Stromal cell of bone marrow (primary cell): ENCODE measurements at places on chromosomes 2 and 18.

DNA sequence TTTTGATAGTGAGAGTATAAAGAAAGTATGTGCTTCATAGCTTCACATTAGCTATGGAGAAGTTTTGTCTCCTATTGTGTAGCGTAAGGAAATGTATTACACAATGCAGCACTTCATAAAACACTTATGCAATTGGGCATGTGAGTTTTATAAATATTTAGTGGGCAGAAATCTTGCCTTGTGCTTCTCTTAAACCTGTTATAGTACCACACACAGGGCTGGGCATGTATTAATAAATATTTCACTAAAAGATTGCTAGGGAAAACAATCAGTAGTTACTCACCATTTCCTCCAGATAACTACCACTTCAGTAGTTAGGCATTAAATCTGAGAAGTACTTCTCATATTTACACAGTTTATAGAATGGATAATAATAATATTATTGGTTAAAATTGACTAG, 1080.8 kb upstream of the PIK3C3 start:
- DNase-seq, result no peak

GRCh38 chr2:189657867-189658266, 3.4 kb upstream of the ASNSD1 start:
- no peak for DNase-seq

GRCh38 chr2:45342-46130, 769 bp downstream of the FAM110C start:
- DNase-seq, result no peak

DNA sequence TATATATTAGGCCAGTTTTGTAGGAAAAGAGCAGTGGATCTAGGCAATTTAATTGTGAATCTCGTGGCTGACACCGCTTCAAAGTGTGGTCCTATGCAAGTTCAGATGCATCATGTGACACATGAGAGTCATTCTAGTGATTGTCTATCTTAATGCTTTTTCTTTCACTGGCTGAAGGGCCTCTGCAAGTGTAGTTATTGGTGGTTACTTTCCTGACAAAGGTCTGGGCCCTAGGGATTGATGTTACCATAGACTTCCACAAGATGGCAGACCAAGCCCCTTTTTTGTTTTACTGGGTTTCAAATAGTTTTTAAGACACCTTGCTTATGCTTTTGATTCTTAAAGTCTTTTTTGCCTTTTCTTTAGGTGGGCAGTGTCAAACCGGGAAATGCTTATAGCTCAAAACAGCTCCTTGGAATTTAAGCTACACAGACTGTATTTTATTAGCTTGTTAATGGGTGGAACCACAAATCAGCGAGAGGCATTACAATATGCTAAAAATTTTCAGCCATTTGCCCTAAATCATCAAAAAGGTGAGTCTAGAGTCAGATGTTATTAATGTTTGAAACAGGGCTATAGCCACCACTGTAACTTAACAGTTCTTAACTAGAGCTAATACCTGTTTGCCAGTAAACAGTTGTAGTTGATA, 25.9 kb downstream of the CD8A start:
- DNase-seq, result peak; percentile 26

- no peak for DNase-seq
These were observed 31.2 kb upstream of the NPC1 start for GRCh38 chr18:23617412-23618014.

GRCh38 chr18:75945265-75945933, 517.9 kb upstream of the SMIM21 start:
- no peak for DNase-seq

- DNase-seq, result no peak
These were observed 140.7 kb downstream of the LAMA1 start for GRCh38 chr18:6976935-6977334.

GRCh38 chr2:5304640-5305039, 387.5 kb upstream of the SOX11 start:
- no peak for DNase-seq

DNA sequence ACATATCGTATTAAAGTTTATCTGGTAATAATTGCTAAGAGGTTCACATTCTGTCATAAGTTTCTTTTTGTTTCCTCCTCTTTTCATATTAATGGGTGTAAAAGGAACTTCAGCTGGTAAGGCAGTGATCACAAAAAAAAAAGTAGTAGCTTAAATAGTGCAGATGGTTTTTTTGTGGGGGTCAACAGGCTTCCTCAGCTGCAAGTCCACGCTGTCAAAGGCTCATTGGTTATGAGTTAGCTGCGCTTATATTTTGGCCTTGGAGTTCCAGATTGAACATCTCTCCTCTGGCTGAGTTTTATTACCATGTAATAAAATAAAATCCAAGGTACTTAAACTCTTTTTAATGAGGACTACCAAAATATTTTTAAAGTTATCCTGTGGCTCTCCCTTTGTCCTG, 277.0 kb upstream of the ZEB2 start:
- no peak for DNase-seq

DNA sequence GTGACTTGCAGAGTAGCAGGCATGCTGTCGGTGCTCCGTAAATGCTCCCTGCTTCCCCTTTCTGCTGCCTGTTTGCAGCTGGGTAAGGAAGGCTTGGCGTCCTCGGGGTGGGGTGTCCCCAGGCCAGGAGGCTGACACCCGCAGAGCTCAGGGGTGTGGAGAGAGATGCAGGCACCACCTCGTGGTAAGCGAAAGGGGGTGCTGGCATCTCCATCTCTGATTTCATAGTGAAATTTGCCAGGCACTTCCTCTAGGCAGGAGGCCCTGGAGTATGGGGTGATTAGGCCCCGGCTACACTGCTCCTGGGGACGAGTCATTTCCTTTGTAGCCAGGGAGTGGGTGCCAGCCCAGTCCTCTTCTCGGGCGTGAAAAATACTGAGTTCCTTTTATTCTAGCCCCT, 160.4 kb downstream of the KLHL29 start:
- no peak for DNase-seq

GRCh38 chr2:183505911-183506310, 381.7 kb downstream of the NUP35 start:
- no peak for DNase-seq

DNA sequence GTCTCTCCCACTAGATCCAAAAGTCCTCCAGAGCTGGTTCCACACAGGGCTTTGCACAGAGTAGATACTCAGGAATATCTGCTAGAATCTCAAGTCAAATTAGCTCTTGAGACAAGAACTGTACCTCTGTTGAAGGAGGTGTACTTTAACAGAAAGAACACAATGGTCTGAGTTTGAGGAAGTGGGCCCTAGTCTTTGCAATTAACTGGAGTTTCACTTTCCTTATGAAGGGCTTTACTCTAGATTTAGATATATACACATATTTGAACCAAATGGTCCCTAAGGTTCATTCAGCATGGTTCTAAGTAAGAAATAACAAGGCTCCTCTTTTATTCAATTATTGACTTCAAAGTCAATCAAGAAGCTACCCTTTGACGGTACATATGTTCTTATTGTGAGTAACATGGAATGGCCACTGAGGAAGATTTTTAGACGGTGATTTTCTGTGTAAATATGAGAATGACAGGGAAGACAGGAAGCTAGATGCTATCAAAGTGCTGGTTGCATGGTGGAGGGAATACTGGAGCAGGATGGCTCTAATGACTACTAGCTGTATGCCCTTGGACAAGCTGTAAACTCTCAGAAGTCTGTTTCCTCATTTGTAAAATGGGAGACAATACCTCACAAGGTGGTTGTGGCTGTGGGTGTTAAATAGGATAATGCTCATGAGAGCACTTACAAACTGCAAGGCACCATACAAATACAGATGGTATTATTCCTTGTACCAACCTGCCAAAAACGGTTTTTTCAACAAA, 73.5 kb upstream of the SERTAD2 start:
- no peak for DNase-seq
